Activated CD4-positive, alpha-beta T cell treated with anti-CD3 and anti-CD28 coated beads for 48 hours (primary cell): ENCODE measurements at places on chromosomes 16 and 17.
A peak's percentile ranks its signal among the peaks of the same experiment; 100 is the strongest.

- no peak for DNase-seq
These were observed 38.2 kb downstream of the GRB2 start for GRCh38 chr17:75367312-75367711.

- no peak for DNase-seq
These were observed 196.3 kb downstream of the KATNIP start for GRCh38 chr16:27746076-27746855.

DNA sequence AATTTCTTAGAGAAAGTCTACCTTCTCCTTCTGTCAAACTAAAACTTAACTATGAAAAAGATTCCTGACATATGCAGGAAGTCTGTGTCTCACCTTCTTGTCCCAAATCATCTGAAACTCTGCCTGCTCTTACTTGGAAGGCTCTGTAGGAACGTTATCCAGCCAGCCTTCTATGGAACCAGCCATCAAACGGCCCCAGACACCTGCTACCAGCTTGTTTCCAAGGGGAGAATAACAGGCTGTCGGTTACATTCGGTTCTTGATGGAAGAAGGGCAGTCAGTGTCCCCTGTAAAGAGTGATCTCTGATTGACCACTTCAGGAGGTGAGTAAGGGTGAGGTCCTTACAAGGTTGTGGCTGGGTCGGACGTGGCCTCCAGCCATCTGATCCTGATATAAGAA is 1.7 kb downstream of the ADAMTS18 start:
- no peak for DNase-seq

GRCh38 chr17:59752922-59753321 is 45.5 kb downstream of the VMP1 start:
- no peak for DNase-seq

- DNase-seq: no peak
These were observed 9.1 kb upstream of the CRYBA1 start for GRCh38 chr17:29237476-29238132.

DNA sequence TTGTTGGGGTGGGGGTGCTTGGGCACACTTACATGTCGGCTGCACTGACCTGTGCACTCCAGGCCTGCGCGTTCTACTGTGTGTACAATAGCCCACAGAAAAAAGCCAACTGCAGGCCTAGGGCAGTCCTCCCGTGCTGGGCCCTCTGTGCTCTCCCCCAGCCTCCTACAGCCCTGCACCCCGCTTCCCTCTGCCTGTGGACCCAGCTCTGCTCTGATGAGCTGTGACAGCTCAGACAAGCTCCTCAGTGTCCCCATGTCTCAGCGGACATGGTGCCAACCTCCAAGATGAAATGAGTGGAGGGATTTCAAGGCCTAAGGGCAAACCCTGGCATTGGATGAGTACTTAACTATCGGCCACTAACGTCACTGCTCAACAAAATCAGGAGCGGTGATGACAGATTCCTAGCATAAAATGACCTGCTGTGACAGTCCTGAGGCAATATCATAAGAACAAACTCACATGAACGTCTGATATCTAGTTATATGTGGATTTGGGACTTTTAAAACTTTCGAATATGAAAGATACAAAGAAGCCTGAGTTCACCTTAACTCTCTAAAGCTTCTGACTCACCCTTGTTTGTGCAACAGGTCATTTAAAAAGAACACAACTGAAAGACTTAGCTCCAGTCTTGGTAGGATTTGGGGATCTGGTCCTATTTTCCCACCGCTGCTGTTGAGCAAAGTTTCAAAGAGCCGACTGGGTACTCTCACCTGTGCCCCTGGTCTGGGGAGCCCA is 34.7 kb downstream of the CCDC57 start:
- DNase-seq: no peak

- no peak for DNase-seq
These were observed 1096.1 kb upstream of the EEF2KMT start for GRCh38 chr16:6193718-6194117.

DNA sequence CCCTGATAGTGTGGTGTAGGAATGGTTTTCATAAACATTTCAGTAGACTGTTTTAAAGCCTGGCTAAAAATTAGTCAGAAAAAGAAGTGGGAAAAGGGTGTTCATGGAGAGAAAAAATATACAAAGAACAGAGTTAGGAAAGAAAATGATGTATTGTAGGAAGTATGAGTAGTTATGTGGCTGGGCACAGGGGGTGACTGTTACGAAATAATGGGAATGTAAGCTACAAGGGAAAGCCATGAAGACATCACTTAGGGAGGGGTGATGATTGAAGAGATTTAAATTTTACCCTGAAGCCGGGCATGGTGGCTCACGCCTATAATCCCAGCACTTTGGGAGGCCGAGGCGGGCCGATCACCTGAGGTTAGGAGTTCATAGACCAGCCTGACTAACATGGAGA is 55.3 kb downstream of the NUP88 start:
- no peak for DNase-seq

GRCh38 chr16:5393070-5393469 is 295.5 kb upstream of the EEF2KMT start:
- no peak for DNase-seq

DNA sequence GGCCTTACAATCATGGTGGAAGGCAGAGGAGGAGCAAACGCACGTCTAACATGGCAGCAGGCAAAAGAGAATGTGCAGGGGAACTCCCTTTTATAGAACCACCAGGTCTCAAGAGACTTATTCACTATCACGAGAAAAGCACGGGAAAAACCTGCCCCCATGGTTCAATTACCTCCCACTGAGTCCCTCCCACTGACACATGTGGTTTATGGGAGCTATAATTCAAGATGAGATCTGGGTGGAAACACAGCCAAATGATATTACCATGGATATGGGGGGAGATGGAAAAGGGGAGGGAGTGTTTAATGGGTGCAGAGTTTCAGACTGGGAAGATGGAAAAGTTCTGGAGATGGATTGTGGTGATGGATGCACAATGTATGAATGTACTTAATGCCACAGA is 23.0 kb downstream of the TEKT5 start:
- no peak for DNase-seq

DNA sequence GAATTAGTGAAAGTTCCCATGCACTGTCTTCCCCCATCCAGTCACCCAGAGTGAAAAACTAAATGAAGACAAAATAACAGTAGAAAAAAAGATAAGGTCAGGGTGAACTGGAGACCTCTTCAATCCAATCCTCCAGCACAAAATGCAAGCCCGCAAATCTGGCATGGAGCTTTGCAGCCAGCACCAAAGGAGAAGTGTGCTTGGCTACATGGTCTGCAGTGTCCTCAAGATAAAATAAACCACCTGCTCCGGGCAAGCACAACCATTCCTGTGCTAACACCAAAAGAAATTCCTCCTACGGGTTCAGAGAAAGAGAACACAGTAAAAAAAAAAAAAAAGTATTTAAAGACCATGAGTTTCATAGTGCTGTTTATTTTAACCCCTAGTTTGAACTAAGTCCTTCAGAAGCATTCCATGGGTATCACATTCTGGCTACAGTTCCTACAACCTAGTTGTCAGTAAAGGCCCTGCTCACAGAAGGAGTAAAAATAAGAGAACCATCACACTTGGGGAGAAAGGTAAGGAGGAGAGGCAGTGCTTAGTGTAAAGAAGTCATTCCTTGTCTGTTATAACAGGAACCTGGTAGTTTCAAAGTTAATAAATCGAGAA is 109.1 kb downstream of the GAS7 start:
- no peak for DNase-seq

- DNase-seq: no peak
These were observed 21.1 kb upstream of the PHF12 start for GRCh38 chr17:28972437-28972836.

GRCh38 chr16:66287416-66287815 is 79.1 kb upstream of the CDH5 start:
- DNase-seq: no peak

DNA sequence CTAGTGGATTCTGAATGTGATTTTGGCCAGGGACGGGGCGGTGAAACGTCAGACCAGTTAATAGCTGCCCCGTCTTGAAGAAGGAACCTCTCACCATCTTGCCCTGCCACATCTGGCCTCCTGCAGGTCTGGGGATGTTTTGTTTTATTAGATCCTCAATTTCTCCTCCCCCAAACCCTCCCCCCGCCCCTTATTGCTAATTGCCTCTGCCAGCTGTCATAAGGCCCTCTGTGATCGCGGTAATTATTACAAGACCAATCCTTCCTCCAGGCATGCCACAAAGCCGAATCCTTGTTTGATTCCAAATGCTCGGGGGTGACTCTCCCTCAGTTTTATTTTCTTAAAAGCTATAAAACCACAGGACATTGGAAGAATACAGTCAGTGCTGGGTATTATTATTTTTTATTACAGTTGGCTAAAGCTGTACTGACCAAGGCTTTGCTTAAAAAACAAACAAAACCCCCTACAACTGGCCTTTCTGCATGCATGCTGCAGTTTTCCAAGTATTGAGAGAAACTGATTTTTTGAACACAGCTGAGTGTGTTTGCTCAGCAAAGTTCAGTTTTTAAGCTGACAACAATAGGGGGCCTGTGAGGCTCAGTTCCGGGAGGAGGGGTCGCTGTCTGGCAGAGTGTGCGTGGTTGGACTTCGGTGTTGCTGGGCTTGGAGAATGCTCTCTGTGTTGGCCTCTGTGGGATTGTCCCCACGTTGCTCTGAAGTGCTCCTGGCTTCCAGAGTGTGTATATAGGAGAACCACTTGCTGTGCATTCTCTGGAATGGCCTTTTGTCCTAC is 1.7 kb downstream of the KSR1 start:
- no peak for DNase-seq

DNA sequence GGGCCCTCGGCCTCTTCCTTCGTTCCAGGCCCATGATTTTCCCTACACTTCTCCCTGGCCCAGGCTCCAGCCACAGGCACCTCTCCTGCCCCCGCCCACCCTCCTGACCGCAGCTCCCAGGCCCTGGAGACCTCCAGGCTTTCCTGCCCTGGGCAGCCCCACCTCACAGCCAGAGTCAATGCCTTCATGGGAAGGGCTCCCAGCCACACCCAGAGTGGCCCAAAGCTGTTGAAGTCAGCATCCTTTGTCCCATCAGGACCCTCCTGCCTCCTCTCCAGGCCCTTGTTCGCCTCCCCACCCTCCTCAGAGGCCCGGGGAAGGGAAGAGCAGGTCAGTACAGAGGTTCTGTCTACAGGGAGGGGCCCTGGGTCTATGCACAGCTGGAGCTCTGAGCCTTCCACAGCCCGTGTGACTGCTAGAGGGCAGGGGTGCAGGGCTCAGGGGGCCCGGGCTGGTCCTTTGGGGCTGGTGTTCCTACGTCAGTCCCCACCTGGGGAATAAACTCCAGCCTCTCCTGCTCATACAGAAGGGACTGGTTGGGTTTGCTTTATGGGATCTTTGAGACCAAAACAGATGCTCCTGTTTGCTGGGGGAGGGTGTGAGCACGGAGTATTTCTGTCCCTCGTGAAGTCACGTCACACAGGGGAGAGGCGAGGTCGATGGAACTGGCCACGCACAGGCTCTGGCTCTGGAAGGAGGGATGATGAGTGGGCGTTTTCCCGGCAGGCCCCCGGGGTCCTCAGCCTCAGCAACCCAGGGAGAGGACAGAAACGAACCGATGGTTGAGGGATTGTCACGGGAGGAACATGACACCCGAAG is 20.3 kb downstream of the TRARG1 start:
- DNase-seq: no peak

- DNase-seq: peak; percentile 88
These were observed 16.5 kb downstream of the CCDC102A start for GRCh38 chr16:57519796-57520360.

DNA sequence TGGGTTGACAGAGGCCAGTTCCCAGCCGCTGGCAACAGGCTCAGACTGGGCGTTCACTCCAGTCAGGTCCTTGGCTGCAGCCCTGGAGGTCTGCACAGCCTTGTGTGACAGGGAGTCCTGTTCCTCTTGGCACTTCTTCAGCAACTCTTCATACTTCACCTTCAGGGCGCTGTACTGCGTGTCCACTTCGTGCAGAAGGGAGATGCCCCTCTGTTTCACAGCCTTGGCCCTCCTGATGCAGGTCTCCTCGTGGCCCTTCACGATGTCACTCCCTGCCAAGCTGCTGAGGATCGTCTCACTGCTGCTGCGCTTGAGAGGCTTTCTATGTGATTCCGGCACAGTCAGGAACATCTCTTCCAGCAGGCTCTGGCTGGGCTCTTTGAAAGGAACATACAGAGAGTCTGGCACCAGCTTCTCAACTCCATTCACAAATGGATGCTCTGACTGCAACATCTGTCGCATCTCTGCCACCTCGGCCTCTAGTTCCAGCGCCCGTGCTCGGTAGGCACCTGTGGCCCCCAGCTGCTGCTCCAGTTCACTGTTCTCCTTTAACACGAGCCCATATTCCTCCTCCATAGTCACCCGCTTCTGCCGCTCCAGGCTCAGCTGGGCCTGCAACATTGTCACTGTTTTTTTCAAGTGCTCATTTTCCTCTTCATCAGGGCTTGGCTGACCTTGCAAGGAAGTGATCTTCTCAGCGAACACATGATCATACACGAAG is 27.2 kb downstream of the CDR2 start:
- no peak for DNase-seq

DNA sequence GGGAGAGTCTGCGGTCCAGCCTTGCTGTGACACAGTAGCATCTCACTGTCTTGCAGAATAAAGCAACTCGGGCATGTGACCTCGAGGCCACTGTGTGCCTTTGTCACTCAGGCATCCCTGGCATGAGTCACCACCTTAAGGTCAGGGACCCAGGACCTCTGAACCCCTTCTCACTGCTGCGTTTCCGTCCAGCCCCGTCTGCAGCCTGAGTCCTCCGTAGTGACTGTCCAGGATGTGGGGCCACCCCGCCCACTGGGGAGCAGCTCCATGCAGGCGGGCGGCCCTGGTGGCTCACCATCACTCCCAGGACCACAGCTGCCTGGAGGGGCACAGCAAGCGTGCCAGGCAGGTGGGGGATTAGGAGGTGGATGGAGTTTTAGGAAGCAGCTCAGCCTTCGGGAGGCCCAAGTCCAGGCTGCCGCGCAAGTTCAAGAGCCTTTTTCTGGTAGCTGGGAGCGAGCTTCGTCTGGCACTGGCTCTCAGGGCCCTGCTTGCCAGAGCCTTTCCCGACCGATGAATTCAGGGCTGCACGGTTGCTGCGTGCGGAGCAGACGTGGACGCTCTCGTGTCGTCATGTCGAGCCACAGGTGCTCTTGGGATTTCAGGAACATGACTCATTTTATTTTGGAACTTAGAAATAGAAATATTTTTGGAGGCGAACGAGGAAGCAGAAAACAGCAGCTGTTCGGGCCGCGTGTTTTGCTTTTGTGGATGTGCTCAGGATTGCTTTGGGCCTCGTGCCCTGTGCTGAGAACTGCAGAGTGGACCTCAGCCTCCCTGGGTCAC is 16.8 kb downstream of the KCTD5 start:
- no peak for DNase-seq
